ENCODE measurements at places on chromosomes 1 and 21. TPM values are rescaled to one million over a fixed set of nuclear protein-coding genes. Genes with fewer than 3 reads are reported as not detected.

DNA sequence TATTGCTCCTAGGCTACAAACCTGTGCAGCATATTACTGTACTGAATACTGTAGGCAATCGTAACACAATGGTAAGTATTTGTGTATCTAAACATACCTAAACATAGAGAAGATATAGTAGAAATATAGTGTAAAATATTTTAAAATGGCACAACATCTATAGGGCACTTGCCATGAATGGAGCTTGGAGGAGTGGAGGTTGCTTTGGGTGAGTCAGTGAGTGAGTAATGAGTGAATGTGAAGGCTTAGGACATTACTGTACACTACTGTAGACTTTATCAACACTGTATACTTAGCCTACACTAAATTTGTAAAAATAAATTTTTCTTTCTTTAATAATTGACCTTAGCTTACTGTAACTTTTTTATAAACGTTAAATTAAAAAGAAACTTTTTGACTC is 7.9 kb downstream of the LEFTY2 start:
- no peak for DNase-seq

DNA sequence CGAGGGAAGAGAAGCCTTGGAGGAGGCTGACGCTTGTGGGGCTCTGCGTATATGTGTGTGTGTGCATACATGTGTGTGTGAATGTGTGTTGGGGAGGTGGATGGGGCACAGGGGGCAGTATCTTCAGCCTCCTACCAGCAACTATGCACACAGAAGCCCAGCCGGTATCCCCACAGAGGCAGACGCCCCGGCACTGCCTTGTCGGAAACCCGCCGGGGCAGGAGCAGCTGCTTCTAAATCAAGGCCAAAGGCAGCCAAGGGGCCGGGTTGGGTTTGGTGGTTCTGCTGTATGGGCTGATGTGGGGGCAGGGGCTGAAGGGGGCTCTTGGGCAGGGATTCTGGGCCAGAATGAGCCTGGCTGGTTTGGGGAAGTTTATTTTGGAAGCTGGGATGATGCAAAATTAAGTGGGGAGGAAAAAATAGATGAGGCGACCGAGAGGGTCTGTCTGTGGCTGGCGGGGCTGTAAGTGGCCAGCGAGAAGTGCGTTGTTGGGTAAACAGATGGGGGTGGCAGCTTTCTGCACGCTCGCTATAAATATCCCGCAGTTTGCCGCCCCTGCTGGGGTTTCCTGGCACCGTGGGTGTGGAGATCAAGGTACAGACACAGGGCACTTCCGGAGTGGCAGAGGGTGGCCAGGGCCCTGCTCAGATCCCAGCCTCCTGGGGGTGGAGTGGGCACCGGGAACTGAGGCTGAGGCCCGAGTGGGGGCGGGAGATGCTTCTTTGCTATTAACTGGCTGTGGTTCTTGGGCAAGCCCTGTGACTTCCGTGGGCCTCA is 11.0 kb upstream of the WNT4 start:
- DNase-seq = no peak

GRCh38 chr1:181089676-181090544 is 1.4 kb downstream of the IER5 start:
- DNase-seq = no peak

DNA sequence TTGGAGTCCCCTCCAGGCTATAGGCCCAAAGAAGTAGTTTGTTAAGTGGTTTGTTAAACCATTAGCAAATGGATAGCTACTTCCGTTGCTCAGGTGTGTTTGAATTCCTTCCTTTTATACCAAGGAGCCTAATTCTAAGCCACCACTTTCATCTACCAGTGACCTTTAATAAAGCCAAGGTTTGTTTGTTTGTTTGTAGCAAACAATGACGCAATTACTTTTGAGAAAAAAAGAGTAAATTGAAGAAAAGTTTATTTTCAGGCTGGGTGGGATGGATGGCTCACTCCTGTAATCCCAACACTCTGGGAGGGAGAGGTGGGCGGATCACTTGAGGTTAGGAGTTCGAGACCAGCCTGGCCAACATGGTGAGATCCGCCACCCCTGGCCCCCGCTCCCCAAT is 30.8 kb upstream of the RD3 start:
- DNase-seq = no peak

DNA sequence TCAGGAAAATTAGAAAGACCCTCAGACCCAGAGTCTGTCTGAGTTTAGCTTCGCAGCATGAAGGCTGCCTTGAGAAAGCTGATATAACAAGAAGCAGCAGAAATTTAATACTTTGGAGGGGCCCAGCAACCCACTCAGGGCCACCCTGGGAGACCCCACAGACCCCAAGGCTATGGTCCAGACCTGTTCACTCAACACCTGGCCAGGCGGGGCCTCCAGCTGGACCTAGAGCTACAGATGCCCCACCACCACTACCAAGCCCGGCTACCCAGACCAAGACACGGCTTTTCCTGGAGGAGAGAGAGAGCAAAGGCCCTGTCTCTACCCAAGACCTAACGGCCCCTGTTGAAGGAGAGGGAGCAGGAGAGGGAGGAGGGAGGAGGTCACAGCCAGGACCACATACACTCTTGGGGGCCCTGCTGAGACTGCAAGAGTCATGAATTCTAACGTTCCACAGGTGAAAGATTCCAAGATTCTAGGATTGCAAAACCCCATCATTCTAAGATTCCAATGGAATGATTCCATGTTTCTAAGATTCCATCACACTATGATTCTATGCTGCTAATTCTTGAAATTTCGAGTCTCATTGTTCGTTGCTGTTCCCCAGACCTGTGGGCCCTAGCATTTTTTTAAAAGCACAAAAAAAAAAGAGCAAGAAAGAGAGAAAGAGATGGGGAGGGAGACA is 53.2 kb downstream of the LACTBL1 start:
- DNase-seq = no peak

DNA sequence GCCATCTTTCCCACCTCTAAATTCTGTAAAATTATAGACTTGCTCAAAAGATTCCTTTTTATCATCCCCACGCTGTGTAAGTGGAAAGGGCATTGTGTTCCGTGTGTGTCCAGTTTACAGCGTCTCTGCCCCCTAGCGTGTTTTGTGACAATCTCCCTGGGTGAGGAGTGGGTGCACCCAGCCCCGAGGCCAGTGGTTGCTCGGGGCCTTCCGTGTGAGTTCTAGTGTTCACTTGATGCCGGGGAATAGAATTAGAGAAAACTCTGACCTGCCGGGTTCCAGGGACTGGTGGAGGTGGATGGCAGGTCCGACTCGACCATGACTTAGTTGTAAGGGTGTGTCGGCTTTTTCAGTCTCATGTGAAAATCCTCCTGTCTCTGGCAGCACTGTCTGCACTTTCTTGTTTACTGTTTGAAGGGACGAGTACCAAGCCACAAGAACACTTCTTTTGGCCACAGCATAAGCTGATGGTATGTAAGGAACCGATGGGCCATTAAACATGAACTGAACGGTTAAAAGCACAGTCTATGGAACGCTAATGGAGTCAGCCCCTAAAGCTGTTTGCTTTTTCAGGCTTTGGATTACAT is 61.9 kb downstream of the POFUT2 start:
- DNase-seq = no peak

- no peak for DNase-seq
These were observed 17.7 kb upstream of the A3GALT2 start for GRCh38 chr1:33338440-33339211.

DNA sequence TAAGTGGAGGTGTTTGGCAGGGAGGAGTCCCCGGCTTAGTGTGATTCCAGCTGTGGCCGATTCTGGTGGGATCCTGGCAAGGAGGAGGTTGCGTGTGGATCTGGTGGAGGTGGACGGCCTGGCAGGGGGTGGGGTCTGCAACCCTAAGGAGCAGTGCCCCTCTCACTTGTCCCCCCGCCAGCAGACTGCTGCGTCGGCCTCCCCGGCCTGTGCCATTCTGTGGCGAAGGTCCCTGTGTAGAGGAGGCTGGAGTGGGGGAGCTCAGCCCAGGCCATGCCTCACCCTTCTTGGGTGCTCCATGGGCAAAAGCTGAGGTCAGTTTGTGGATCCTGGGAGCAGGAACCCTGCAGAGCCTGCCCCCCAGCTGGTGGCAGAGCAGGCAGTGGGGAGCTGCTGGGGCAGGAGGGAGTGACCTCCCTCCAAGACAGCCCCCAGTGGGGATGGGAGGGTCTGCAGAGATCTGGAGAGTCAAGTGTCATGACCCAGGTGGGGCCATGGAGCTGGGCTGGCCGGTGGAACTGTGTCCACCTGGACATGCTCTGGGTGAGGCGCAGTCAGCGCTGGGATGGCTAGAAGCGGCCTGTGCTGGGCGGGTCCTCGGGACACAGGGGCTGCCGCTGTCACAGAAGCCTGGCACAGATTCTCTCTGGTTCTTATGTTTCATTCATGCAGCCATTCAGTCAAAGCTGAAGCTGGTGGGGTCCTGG is 5.3 kb downstream of the MIB2 start:
- DNase-seq = no peak

GRCh38 chr1:184221087-184221486 is 165.7 kb upstream of the C1orf21 start:
- DNase-seq = no peak

DNA sequence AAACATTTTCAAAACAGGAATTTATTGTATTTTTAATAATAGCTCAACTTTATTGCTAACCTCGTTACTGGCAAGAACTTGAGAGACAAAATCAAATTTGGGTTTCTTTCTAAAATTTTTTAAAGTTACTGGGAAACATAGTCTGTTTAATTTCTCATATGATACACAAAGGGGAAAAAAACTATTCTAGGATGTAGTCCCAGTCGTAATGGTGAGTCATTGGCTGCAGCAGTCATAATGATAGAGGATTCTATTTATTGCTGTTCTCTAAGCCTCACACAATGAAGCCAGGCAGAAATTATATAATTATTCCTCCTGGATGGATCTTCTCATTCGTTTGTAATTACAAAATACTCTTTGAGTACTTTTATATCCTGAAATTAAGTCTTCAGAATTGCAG is 326.5 kb upstream of the SGIP1 start:
- no peak for DNase-seq

GRCh38 chr21:14737922-14738321 is 191.8 kb upstream of the SAMSN1 start:
- no peak for DNase-seq

DNA sequence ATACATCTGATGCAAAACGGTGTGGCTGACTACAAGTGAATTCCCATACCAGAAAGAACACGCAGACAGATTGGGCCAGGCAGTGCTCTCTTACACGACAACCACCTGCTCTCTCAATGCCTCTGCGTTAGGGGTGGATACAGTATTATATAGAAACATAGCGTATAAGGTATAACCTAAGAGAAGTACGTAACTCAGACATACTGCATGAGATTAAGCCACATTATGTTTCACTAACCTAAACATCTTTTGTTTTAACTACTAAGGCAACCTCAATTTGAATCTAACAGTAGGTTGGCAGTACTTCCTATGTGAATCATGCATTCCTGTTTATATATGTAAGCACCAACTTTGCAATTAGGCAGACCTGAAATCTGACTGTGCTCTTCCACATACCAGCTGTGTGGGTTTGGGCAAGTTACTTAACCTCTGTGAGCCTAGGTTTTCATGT is 58.1 kb upstream of the COA6 start:
- no peak for DNase-seq

DNA sequence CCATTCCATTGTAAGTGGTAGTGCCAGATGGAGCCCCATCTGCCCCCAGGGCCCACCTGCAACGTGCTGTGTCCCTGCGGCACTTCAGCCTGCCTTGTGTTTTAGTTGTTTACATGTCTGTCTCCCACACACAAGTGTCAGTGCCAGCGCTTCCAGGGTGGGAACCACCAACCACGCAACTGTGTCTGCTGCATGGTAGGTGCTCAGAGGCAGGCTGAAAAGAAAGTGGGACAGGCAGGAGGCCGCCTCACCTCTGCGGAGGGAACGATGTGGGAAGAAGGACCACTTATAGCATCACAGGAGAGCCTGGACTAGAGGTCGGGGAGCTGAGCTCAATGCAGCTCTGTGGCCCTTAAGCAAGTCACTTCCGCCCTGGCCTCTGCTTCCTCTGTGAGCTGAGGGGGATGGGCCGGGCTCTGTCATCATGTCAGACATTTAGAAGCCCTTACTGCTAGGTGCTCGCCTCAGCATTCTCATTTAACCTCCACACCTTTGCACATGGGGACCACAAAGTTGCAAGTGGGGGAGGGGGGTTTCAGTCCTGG is 17.9 kb downstream of the SLC9A1 start:
- no peak for DNase-seq

ECE1 gene
- total RNA-seq = 158 TPM

PTPN14 gene
- 27.1 TPM for total RNA-seq

FCRL5 gene
- 0.32 TPM for total RNA-seq

All from omental fat pad (tissue), 4 donors.